Epithelial cell of prostate (primary cell): ENCODE measurements at places on chromosomes 13 and 19.

GRCh38 chr19:4803736-4804695 is 12.5 kb downstream of the FEM1A start:
- no peak for DNase-seq

GRCh38 chr19:3586127-3586626 is 899 bp downstream of the GIPC3 start:
- no peak for DNase-seq

DNA sequence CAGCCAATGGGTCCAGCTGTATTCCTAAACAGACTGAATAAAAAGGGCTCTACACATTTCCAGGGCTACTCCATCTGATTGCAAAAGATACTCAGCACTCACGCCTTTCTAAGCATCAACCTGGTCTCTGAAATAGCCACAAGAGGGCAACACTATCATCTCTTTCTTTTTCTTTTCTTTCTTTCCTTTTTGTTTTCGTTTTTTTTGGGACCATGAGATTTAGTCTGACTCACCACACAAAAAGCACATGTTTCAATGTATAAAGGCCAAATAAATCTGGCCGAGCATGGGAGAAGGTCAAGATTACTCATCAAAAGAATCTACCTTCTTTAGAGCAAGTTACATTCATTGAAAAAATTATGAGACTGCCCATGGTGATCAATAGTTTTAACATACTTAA is 805.6 kb upstream of the ARGLU1 start:
- DNase-seq = no peak

- no peak for DNase-seq
Observed at GRCh38 chr13:101327871-101328270, 88.4 kb downstream of the NALCN start.

- DNase-seq = no peak
Observed at GRCh38 chr19:19098084-19098702, 34.4 kb downstream of the SLC25A42 start.
